Fibroblast of the conjunctiva (primary cell): ENCODE measurements at places on chromosomes 5 and 9.

DNA sequence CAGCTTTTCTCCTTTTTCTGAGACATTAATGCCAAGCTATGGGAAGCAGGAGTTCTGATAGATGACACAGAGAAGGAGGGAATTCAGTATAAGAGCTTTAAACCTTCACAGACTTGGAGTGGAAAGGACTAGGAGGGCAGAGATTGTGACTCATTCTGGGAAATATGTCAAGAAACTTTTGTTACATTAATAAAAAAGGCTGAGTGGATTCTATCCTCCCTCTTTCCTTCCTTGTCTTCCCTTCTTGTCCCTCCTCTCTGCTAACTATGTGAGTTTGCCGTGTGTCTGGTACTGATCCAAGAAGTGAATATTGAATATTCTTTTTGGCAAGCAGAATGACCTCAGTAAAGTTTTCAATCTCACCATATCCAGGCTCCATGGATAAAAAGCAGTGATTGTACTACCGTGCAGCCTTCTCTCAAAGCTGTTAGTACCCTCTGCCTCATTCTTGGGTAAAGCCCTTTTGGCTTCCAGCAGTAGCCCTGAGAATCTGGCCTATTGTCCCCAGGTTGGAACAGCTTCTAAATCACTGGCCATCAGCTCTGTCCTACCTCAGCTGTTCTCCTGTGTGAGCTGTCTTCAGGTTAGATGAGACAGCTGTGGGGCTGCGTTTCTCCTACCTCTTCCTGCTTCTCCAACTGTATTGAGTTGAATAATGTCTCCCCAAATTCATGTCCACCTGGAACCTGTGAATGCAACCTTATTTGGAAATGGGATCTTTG lies 73.9 kb downstream of the ATG10 start:
- peak; percentile 30 for DNase-seq

GRCh38 chr5:73822278-73822988 lies 196.4 kb downstream of the ARHGEF28 start:
- DNase-seq = no peak

- no peak for DNase-seq
Measured at GRCh38 chr9:135000647-135001245, 83.0 kb upstream of the FCN1 start.

DNA sequence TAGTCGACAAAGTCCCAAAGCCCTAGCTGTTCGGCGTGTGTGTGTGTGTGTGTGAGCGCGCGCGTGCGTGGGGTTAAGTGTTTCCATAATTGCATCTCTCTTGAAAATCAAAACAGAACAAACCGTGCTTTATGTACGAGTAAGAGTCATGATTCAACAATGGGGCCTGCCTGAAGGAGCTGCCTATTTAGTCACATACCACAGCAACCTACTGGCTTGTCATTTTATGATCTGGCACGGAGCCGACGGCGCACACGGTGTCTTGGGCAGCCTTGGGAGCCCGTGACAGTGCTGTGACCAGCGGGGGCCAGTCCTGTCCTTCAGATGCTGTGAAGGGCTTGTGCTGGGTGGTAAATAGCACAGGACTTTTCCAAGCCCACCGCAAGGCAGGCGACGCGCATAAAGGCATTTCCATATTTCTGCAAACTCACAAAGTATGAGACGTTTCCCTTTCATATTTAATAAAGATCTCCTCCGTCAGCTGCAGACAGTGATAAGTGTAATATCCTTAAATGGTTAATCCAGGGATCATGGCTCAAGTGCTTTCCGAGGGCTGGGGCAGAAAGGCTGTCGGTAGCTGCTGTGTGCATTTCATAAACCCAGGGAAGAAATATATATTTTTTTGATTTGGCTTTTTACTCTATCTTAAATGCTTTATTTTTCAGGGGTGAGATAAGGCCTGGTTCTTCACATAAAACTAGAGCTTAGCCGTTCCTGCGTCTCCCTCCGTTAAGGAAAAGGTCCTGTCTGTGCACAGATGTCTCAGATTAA lies 270.2 kb upstream of the IRX1 start:
- DNase-seq = peak; percentile 35

- no peak for DNase-seq
Measured at GRCh38 chr9:93020771-93021670, 37.5 kb upstream of the SUSD3 start.

DNA sequence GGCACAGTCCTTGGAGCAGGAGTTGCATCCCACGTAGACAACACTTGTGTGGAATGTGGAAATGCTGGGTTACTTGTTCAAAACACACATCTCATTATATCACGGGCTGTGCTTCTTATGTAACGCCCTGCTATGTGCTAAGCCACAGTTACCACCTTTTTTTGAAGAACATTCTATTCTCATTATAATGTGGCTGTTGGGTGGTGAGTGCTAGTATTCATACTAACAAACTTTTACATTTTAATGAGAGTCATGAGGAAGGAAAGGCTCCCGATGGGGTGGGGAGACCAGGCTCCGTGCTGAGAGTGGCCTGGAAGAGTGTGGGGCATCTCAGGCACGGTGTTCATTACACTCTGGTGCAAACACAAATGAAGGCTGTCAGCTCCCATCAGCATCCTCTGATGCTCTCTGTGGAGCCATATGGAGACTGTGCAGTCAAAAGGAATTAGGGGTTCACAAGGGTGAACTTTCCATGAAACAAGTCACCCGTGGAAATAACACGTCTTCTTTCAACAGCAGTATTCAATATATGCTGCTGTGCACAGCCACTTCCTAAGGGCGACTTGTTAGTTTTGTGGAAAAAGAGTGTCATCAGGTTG lies 153.1 kb upstream of the RAPGEF1 start:
- no peak for DNase-seq

DNA sequence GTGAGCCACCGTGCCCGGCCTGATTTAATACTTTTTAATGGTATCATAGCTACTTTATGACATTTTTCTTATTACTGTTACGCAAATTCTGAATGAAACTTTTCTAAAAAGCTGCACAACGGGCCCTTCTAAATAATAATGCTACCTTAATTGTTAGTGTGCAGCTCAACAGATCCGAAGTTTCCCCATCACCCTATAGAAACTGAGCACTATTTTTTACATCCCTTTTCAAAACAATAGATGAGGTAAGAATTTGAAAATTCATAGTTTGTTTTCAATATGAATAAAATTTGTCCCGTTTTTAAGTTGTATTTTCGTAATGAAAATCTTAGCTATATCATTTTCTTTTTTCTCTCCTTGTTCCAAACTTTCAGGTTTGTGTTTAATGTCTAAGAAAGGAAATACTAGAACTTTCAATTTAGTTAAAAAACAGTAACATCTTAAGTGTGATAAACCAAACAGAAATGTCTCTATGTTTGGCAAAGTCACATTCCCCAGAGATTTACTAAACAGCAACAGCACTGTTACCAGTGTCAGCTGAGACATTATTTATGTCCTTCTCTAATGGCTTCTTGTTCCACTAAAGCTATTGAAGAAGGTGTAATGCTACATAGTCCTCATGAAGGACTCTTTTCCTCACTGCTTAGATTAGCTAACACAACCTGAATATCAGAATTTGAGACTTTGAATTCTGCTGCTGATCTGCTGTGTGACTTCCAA lies 22.9 kb downstream of the KIF2A start:
- no peak for DNase-seq

DNA sequence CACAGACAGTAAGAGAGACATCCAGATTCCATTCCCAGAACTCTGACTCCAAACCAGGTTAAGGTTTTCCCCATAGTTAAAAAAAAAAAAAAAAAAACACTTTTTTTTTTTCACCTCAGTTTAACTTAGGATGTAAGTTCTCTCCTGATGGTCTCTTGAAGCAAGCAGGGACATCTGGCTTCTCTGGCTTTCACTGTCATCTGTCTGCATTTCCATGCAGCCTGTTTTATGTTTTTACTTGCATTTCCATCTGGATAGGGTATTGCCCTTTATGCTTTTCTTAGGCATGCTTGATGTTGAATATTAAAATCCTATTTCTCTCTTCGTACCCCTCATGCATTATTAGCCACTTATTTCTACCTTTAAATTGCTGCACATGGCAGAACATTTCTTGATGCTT lies 135.3 kb upstream of the WWC1 start:
- no peak for DNase-seq

DNA sequence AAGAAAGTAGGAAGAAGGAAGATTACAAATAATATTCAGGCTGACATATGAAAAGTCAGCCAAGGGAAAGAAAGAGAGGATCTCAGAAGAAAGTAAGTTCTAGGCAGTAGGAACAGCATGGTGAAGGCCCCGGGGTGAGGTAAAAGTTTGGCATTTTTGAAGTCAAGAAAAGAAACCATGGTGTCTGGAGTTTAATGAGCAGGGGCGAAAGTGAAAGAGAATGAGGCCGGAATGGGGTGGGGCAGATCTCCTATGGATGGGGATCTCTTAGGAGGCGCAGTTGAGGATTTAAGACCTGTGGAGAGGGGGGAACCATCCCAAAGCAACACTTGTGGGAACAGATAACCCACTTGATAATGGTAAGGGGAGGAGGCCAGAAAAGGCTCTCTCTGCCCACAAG lies 42.3 kb upstream of the SMAD5 start:
- no peak for DNase-seq

- DNase-seq = no peak
Measured at GRCh38 chr5:103258957-103259704, 568 bp downstream of the MACIR start.

- no peak for DNase-seq
Measured at GRCh38 chr5:61657010-61657409, 325.0 kb downstream of the ZSWIM6 start.

GRCh38 chr5:150517272-150518152 lies 9.6 kb downstream of the NDST1 start:
- DNase-seq = peak; percentile 60

DNA sequence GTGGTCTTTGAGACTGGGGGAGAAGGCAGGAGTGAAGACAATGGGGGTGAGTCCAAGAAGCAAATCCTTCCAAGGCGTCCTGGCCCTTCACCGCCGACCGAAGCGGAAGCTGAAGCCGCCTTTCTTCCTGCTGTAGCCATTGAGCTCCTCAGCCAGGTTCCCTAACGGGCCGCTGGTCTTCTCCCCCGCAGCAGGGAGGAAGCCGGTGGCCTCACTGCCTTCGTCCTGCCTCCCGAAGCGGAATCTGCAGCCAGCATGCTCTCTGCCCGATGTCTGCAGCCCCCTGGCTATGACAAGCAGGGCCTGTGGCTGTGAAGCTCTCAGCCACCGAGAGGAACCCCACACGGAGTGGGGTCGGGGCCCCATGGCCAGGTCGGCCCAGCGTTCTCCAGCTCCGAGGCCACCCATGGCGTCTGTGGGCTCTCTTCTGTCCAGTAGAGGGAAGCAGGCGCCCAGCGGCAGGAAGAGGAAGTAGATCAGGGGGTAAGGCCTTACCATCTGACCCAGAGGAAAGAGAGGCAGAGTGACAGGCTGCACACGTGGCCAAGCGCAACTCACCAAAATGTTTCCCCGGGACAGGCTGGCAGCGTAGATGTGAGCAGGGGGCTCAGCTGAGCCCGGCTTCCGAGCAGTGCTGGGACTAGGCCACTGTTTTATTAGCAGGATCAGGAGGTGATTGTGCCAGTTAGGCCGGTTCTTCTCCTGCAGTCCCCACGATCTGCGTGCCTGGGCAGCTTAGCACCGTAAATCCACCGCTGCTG lies 3.1 kb downstream of the QRFP start:
- DNase-seq = no peak

DNA sequence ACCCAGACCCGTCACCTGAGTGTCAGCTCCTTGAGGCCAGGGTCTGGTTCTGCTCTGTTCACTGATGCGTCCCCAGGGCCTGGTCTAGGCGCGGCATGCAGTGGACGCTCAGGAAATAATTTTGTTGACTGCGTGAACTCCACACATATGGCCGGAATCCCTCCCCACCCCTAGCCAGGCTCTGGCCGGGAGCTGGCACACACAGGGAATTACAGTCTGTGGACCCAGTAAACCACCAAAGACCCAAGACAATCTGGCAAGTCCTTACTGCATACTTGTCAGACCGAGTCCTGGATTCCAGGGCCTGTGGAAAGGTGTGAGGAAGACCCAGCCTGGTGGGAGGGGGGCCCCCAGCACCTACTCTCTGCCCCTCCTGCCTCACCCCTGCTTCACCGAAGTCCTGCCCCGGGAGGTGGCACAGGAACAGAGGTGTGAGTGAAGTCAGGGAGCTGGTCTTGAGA lies 113.0 kb upstream of the IER5L start:
- no peak for DNase-seq

DNA sequence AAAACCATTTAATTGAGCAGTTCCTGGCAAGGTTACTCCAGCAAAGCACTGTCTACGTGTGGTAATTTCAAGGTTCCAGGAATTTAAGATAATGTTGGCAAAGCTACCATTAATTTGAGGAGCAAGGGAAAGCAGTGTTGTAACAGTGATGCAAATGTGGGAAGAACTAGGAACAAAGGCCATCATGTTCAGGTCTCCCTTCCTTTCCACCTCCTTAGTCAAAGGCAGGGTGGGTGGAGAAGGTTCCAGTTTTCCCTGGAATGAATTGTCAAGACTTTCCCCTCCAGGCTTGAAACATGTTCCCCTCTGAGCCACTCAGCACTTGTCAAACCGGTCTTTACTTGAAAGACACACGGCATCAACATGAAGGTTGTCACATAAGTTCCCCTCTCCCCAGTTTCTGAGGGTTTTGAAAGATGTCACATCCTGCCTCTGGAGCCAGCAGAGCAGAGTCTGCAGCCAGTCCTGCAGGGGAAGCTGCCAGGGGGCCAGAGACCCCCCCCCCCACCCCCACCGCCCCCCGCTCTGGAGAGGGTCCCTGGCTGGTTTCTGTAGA lies 226.0 kb downstream of the GAS1 start:
- no peak for DNase-seq
